ENCODE measurements at places on chromosomes 11 and 22. TPM values are rescaled to one million over a fixed set of nuclear protein-coding genes. Genes with fewer than 3 reads are reported as not detected.

DNA sequence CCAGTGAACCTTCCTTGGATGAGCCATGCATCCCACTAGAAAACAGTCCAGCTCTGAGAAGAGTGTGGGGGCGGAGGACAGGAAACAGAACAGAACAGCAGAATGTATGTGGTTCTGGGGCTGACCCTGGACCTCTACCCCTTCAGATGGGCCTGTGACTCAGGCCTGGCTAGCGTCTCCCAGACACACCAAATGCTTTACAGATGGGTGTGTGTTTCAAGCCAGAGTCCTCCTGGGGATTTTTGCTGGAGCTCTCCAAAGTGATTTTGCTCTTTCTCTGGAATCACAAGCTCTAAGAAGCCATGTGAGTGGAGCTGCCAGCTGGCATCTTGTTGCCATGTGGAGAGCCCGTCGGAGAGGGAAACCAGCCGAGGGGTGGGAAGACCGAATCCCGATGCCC, 13.2 kb upstream of the C1QTNF4 start:
- DNase-seq: no peak

- no peak for DNase-seq
These were observed 9.0 kb downstream of the INCENP start for GRCh38 chr11:62132689-62133293.

DNA sequence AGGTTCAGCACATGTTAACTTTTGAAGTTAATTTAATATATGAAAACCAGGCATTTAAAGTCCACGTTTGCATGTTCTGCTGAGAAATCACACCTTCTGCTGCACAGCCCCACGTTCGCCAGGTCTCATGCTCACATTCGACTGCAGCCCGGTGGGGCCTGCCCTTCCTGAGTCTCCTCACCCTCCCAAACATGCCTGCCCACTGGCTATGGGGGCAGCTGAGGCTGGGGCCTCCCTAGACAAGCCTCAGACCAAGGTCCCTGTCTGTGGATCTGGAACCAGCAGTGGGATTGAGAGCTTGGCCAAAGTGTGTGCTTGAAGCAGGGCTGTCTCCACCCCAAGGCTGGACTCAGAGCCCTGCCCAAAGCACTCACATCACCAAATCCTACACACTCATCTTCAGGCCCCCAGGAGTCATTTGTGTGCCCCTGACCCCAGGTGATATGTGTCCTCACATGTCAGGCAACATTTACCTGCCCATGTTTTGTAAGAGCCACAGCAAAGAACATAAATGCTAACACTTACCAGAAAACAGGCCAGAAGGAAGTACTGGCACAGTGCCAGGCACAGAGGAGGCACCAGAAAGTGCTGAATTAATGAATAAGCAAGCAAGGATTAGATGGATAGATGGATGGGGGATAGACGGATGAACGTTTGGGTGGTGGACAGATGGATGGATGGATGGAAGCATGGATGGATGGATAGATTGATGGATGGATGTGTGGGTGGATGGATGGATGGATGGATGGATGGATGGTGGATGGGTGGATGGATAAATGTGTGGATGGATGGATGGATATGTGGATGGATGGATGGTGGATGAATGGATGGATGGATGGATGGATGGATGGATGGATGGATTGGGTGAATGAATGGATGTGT, 9.4 kb upstream of the FADD start:
- DNase-seq: no peak

DNA sequence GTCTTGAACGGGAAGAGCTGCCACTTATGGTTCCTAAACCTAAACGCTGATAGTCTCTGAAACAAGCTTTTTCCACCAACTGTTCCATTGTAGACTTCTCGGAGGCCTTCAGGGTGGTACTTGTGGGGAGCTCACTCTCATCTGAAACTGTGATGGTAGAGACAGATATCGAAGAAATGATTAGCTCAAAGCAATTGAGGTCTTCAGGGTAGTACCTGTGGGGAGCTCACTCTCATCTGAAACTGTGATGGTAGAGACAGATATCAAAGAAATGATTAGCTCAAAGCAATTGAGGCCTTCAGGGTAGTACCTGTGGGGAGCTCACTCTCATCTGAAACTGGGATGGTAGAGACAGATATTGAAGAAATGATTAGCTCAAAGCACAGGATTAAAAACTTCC, 175.7 kb downstream of the SWAP70 start:
- no peak for DNase-seq

- DNase-seq: no peak
These were observed 357.2 kb upstream of the NARS2 start for GRCh38 chr11:78931891-78932290.

DNA sequence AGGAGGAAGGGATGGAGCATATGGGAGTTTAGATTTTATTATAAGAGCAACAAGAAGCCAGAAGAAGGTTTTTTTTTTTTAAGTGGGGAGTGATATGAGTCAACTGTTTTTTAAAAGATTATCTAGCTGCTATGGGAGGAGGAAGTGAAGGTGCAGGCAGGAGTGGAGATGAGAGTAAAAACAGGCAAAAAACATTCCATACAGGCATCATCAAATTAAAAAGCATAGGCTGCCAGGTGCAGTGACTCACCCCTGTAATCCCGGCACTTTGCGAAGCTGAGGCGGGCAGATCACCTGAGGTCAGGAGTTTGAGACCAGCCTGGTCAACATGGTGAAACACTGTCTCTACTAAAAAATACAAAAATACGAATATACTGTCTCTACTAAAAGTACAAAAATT, 368.4 kb upstream of the MTNR1B start:
- no peak for DNase-seq

DNA sequence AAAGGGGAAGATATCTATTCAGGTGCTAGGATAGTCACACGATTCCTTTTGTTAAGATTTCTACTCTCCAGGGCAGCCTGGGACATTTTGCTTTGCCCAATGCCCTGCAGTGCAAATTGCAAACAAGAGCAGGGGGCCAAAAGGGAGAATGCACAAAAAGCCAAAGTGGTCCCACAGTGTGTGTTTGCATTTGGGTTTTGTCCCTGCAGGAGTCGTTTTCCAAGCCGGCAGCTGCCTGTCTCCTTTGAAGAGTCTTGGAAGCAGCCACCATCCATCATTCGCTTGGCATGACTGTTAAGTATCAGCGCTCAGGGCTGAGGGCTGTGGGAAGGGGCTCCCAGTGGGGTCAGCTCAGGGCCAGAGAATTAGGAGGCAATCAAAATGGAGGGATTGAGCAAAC, 184.7 kb downstream of the MIAT start:
- DNase-seq: no peak

- no peak for DNase-seq
These were observed 142.9 kb downstream of the SNX19 start for GRCh38 chr11:130773244-130773820.

DNA sequence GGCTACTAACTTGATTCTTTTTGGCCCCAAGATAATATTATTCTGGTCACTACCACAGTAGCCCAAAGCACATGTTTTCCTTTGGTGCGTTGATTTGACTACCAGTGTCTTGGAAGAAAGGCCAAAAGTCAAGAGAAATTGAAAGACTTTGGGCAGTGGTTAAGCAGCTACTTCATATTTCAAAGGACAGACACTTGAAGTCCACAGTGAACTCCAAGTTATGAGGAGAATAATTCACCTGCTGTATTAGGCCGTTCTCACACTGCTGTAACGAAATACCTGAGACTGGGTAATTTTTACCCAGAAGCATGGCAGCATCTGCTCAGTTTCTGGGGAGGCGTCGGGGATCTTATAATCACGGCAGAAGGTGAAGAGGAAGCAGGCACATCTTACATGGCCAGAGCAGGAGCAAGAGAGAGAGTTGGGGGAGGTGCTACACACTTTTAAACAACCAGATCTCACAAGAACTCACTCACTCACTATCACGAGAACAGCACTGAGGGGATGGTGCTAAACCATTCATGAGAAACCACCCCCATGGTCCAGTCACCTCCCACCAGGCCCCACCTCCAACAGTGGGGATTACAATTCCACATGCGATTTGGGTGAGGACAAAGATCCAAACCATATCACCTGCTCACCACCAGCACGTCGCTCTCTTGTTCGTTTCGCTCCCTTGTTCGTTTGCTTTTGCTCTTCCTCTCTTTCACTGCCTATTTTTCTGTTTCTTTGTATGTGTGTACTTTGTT, 40.2 kb upstream of the PICALM start:
- no peak for DNase-seq

The TIMP3 gene
- 0.22 TPM for total RNA-seq

The LRRC10B gene
- not detected for total RNA-seq

The OR51B4 gene
- not detected for total RNA-seq

The DGCR6 gene
- total RNA-seq: 1.5 TPM

The WNT11 gene
- total RNA-seq: not detected

The OR5B21 gene
- total RNA-seq: 0.55 TPM
